Cortex of kidney (tissue), 1 donor: ENCODE measurements at places on chromosomes 16 and 17.

DNA sequence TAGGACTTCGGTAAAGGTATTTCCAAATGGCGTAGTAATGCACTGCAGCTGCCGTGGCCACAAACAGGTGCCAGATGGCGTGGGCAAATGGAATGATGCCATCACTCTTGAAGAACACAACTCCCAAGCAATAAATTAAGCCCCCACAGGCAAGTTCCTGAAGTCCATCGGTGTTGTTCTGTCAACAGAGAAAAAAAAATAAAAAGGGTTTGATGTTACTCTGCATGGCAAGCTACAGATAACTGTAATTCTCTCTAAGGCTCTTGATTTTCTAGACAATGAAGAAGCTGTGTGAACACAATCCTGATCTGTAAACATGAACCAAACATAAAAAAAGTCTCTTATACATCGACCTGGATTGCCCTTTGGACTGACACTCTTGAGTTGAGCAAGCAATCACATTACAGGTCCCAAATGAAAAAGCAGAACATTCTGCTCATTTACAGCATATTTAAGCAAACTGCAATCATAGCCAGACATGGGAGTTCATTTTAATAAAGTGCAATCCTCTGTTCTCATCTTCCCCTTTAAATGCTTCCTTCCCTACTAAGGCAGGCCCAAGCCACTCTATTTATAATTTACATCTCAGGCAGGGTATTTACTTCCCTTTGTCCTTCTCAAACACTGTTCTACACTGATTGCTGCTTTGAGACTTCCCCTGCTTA lies 27.1 kb downstream of the MMD start:
- no peak for DNase-seq

GRCh38 chr16:78490431-78490830 lies 391.0 kb downstream of the WWOX start:
- DNase-seq = no peak

DNA sequence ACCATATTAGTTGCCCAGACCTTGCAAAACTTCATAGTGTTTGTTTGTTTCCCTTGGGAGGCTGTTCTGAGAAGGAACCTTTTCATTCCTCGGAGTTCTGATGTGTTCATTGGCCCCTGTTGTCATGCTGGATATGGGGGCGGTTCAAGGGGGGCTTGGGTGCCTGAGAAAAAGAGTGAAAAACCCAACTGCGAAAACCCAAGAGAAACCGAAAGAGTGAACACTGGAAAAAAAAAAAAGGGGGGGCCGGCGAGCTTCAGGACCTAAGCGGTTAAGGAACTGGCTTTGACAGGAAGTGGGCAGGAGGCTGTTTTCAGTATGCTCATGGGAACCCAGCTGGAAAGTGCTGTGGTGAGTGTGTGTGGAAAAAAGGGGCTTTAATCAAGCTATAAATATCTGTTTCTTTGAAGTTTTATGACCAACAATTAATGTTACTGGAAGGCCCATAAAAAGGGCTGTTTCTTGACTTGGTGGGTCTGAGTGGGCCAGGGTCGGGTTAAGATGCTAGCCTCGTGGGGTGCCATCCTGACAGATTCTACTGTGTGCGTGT lies 510.7 kb downstream of the MAF start:
- DNase-seq = no peak

- DNase-seq = no peak
These were observed 18.5 kb downstream of the PLLP start for GRCh38 chr16:57265850-57266530.

GRCh38 chr16:87850009-87851006 lies 19.0 kb downstream of the SLC7A5 start:
- DNase-seq = no peak

GRCh38 chr16:68920349-68920748 lies 77.0 kb downstream of the TANGO6 start:
- no peak for DNase-seq

GRCh38 chr16:12113523-12114345 lies 137.2 kb downstream of the SNX29 start:
- DNase-seq = no peak
